Eye (tissue), 1 donor: ENCODE measurements at places on chromosomes 11 and 22.

DNA sequence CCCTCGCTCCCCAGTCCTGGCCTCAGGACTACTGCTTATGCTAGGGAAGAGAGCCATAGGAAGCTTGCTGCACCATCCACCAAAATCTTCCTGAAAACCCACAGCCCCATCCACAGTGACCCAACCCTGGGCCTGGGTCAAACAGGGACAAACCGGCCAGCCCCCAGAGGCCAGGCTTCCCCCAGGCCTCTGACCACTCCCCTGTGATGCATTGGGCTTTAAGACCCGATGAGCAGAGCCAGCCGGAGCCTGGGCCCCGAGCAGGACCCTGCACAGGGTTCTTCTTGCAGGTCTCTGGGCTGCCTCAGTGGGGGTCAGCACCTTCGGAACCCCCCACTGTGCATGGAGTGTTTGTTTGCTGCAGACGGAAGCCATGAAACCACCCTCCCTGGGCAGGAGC lies 583.7 kb downstream of the BRD1 start:
- no peak for DNase-seq

DNA sequence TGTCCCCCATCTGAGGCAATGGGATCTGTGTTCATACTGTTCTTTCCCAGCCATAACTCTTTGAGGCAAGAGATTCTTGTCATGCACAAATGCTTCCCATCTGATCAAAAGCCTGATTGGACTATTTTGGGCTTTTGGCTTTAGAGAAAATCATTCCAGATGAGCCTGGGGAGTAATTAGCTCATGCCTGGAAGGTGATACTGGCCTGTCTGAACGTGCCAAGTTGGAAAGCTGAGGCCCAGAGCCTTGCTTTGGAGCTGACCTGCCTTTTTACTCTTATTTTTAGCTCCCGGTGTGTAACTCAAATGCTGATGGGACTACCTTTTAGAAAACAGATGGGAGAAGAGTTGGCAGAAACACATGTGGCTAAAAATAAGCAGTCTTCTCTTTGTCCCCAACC lies 105.0 kb downstream of the DBX1 start:
- no peak for DNase-seq

DNA sequence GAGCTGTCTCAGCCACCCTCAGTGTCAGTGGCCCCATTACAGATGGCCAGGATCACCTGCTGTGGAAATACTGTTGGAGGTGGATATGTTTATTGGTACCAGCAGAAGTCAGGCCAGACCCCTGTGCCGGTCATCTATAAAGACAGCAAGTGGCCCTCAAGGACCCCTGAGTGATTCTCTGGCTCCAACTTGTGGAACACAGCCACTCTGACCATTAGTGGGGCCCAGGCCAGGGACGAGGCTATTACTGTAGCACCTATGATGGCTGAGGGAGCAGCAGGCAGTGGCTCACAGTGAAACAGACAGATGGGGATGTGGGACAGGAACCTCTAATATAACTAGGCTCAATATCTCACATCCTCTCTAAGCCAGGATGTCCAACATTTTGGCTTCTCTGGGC lies 25.5 kb upstream of the GGTLC2 start:
- DNase-seq = no peak

GRCh38 chr22:22380098-22381030 lies 128.2 kb downstream of the ZNF280B start:
- DNase-seq = peak; percentile 46

DNA sequence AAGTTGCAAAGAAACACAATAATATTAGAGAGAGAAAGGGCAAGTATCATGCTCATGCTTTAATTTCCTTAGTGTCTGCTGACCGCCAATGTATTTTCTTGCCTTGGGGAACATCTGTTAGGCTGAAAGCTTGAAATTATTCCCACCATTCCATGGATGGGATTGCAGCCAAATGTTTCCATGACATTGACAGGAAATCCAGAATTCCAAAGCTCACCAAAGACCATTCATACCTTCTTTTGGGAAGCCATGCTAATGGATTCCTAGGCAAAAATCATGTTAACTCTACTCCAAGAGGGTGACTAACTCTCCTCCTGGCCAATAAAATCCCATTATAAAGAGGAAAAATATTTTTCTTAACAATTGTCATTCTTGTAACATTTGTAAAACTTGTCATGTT lies 661.4 kb upstream of the FAT3 start:
- DNase-seq = no peak

DNA sequence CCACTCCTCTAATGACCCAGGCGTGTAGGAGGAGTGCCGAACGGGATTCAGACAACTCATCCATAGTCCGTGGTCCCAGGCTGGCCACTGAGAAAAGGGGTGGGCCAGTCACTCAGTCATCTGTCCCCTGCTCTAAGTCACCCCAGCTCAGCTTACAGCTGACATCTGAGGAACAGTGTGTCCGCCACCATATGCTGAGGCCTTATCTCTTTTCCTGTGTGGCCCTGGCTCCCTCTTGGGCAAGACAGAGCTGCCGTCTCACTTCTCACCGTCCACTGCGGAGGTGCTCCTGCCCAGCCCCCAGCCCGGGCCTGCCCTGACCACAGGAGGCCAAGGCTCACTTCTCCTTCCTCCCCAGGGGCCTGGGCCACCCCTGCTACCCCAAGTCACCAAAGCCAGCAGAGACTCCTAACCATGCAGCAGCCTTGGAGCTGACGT lies 6.8 kb downstream of the CCDC86 start:
- no peak for DNase-seq

GRCh38 chr11:18802381-18803257 lies 11.0 kb upstream of the PTPN5 start:
- DNase-seq = peak; percentile 90

GRCh38 chr11:60625262-60625661 lies 74.2 kb upstream of the MS4A8 start:
- no peak for DNase-seq

- DNase-seq = no peak
Observed at GRCh38 chr22:27207907-27208306, 550.5 kb downstream of the MIAT start.

GRCh38 chr22:32692371-32692770 lies 109.1 kb upstream of the TIMP3 start:
- DNase-seq = peak; percentile 86

DNA sequence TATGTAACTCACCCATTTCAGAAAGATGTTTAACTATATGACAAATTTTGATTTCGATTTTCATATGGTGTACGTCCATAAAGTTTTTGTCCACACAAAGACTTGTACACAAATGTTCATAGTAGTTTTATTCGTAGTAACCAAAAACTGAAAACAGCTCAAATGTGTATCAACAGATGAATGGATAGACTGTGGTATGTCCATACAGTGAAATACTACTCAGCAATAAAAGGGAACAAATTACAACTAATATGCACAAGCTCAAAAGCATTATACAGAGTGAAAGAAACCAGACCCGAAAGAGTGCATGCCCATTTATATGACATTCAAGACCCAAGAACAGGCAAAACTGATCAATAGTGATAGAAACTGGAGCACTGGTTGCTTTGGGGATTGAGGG lies 64.0 kb downstream of the MN1 start:
- no peak for DNase-seq

DNA sequence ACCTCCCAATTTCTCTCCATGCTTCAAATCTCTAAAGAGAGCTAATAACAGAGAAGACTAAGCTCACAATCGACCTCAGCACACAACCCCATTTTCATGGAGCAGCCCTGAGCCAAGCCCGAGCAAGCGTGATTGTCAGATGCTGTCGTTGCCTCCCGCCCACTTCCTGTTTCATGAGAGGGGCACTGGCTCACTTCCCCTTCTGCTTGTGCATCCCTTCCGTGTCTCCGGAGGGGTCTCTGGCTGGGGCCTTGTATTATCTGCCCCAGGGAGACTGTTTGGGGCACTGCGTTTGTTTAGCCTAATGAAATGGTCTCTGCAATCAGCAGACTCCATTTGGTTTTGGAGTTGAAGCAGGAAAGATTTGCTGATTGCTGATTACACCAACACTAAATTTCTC lies 181.3 kb upstream of the SEZ6L start:
- DNase-seq = no peak

- peak; percentile 21 for DNase-seq
Observed at GRCh38 chr22:36155702-36156101, 4.9 kb downstream of the APOL3 start.

GRCh38 chr11:64121663-64122410 lies 44.1 kb downstream of the MACROD1 start:
- DNase-seq = no peak

GRCh38 chr11:119181677-119182412 lies 3.4 kb upstream of the NHERF4 start:
- no peak for DNase-seq

DNA sequence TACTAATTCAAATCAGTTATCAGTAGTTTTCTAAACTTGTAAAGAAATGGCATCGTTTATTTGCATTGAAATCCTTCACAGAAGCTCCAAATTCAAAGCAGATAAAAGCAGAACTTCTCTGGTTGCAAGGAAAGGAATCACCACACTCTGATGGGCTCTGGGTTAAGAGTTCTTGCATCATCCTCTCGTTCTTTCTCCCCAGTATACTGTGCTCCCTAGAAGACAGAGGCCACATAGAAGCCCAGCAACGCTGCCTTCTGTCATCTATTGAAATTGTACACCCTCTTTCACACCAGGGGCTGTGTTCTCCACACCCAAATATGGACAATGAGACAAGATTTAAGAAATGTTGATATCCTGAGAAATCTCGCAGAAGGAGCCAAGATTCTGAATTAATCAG lies 29.3 kb downstream of the FAT3 start:
- no peak for DNase-seq
